ENCODE measurements at places on chromosomes 11 and 22.

DNA sequence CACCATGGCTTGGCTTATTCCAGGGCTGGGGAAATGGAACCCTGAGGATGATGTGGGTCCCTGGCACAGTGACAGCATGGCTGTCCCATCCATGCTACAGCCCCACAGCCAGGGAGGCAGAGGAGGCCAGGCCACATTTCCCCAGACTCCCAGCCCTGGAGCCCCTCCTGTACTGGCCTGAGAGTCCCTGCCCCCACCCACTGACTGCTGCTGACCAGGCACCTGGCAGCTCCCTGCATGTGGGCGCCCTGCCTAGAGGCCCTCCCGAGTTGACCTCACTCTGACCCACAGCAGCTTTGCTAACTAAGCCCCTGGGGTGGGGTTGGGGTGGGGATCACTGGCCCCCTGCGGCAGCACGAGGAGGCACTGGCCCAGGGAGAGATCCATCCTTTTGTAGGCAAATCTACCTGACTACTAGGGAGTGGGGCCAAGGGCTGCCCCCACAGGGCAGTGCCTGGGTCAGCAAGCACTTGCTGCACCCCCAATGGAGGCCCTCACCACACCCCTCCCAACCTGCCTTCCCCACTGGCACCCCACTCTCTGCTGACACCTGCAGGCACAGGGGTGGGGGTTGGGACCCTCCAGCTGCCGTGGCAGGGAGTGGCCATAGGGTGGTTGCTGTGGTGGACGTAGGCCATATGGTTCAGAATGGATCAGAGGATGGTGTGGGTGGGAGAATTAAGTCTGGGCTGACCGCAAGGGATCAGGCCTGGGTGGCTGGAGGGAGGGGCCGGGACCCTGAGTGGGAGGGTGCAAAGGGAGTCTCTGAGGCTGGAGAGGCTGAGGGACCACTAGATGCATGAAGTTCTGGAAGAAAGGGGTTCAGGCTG lies 17.4 kb downstream of the ARVCF start:
- H3K4me3 ChIP-seq = no peak overlapping the region
- no peak for DNase-seq
- H3K27me3 ChIP-seq = no peaks in the 10 kb centered on the region
- H3K27ac ChIP-seq = no peak overlapping the region

DNA sequence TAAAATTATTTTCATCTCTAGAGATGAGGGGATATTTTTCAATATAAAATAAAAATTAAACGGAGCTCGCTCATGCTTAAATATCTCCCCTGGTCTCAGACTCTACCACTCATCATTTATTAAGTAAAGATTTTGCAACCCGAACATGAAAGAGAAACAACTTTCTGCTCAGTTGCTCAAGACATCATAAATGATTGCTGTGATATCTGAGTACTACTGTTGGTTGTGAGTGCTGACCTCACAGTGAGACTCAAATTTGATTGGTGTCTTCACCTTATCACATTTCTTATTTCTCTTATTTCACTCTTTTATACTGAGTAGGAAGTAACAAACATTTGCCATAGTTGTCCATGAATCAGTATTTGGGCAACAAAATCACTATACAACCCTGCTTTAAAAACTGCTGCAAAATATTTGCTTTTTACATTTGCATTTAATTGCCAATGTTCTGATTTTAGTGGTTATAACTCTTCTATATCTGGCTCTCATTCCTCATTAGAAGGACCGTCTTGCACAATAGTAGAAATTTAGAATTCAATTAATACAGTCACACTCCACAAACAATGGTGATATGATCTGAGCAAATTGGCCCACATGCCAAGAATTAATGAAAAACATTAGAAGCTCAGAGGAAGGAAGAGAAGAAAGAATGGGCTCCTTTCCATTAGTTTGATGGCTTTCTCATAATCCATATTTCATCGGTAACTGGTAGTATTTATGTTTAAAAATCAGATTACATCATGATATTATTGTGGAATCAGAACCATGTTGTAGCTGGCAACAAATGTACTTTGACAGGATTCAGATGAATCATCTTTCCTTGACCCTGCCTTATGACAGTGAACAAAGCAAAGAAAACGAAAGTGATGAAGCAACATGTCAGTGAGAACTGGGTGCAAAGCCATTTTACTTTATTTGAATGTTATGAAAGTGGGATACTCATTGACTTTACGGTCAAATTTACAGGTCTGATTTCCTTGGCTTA lies 973.6 kb upstream of the TENM4 start:
- H3K27ac ChIP-seq = no peak overlapping the region
- no peak overlapping the region for H3K4me3 ChIP-seq
- H3K27me3 ChIP-seq = no peaks in the 10 kb centered on the region
- no peak for DNase-seq

DNA sequence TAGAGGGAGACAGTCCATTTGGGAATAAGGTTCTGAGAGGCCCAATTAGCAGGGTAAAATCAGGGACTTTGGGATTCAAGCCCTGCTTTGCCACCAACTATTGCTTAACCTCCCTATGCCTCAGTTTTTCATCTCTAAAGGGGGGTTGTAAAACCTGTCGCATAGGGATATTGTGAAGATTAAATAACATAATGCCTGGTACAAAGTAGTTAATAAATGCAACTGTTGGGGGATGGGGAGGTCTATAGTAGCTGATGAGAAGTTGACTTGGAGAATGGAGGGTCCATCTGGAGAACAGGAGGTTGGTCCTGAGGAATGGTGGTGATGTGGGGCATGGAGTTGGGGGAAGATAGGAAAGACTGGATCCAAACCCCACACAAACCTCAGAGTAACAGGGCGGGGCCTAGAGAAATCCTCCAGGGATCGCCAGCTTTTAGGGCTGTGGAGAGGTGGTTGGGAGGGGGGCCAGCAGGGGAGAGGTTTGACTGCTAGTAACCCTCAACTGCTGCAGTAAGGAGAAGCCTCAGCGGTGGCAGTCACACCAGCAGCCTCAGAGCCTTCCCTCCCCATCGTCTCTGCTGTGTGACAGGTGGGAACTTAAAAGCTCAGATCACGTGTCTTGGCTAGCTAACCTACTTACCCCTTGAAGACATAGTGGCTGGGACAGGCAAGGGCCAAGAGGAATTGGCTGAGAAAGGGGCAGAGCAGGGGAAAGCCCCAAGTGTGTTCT lies 1.1 kb upstream of the ABCG4 start:
- no peak overlapping the region for H3K4me3 ChIP-seq
- H3K27me3 ChIP-seq = peaks cover 26% of the 10 kb centered on the region
- DNase-seq = no peak
- H3K36me3 ChIP-seq = no peaks in the 10 kb centered on the region

GRCh38 chr11:94030059-94030458 lies 8.9 kb downstream of the HEPHL1 start:
- H3K27me3 ChIP-seq = no peaks in the 10 kb centered on the region
- H3K4me1 ChIP-seq = no peaks in the 10 kb centered on the region
- H3K4me3 ChIP-seq = no peak overlapping the region

GRCh38 chr11:87970762-87971161 lies 204.5 kb downstream of the RAB38 start:
- no peaks in the 10 kb centered on the region for H3K4me1 ChIP-seq
- no peaks in the 10 kb centered on the region for H3K27me3 ChIP-seq
- no peaks in the 10 kb centered on the region for H3K36me3 ChIP-seq
- no peak for DNase-seq

GRCh38 chr11:30463266-30463665 lies 122.9 kb downstream of the MPPED2 start:
- H3K36me3 ChIP-seq = no peaks in the 10 kb centered on the region
- no peaks in the 10 kb centered on the region for H3K27me3 ChIP-seq
- H3K4me3 ChIP-seq = no peak overlapping the region
- no peaks in the 10 kb centered on the region for H3K4me1 ChIP-seq
